ENCODE measurements at places on chromosomes 1 and 21. TPM values are rescaled to one million over a fixed set of nuclear protein-coding genes. Genes with fewer than 3 reads are reported as not detected.

GRCh38 chr1:170618421-170618820 lies 45.5 kb upstream of the PRRX1 start:
- no peak for DNase-seq

The ELAVL4 gene
- 0.94 TPM for polyA plus RNA-seq

DNA sequence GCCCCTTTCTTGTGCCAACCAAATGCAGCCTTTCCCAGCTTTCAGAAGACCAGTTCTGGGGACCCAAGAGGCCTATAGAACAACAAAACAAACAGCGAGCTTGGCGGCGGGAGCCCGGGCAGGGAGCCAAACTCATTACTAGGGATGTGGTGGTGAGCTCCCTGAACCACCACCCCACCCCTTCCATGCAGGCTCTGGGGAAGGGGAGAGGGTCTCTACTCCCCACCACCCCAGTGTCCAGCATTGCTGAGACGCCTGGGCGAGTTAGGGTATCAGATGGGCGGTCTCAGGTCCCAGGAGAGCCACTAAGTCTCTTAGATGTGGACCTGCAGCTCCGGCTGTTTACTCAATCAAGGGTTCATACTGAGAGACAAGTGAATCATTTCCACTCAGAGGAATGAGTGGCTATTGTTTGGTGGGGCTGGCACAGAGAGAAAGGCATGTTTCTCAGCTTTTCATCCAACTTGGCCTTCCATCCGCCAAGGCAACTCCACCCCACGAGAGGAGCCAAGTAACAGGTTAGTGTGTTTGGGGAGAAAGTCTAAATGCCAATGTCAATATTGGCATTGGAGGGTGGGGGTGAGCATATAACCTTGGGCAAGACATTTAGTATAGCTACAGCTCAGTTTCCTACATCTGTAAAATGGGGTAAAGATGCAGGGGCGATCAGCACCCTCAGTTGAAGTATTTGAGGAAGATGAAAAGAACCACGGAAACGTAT lies 40.9 kb downstream of the PLXNA2 start:
- peak; percentile 61 for DNase-seq

The ACTL8 gene
- not detected for polyA plus RNA-seq

GRCh38 chr1:208682664-208683013 lies 438.5 kb upstream of the PLXNA2 start:
- no peak for DNase-seq

The DCDC2B gene
- 3.4 TPM for polyA plus RNA-seq

The DDX59 gene
- polyA plus RNA-seq: 34.0 TPM

DNA sequence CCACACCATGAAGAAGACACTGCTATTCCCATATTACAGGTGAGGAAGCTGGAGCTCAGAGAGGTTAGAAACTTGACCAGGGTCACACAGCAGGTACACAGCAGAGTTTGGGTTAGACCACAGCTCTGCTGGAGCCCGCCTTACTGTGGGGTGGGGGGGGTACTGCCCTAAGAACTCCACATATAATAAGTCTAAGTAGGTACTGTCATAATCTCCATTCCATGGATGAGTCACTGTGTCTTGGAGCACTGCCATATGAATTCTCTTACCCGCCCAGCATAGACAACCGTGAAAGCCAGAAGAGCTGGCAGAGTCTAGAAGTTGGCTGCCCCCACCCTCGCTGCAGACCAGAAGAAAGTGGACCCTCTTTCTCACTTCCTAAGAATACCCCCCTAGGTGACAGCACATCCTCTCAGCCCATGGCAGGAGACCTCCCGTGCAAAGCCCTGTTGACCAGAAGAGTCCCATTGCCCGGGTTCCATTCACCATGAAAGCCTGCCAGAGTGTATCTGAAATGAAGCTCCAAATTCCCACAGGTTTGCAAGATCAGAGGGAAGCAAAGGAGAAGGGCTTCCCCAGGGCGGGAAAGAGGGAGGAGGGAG lies 5.2 kb upstream of the PLA2G2D start:
- no peak for DNase-seq

DNA sequence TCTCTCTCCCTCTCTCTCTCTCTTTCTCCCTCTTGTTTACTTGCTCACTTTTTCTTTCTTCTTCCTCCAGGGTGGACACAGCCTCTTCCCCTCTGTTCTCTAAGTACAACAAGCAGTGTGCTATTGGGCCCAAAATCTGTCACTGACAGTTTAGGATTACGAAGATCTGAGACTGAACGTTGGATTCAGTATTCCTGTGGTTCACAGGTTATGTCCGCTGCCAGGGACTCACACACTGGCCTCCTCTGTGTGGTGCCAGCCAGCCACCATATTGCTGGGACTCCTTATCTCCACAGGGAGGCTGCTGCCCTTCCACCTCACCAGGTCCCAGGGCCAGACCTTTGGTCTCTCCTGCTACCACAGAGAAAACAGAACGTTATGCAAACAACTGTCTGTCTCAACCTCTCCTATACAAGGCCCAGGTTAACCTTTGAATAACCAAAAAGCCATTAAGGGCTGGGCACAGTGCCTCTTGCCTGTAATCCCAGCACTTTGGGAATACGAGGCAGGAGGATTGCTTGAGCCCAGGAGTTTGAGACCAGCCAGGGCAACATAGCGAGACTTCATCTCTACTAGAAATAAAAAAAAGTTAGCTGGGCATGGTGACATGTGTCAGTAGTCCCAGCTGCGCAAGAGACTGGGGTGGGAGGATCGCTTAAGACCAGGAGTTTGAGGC lies 171.9 kb upstream of the RAB4A start:
- no peak for DNase-seq

DNA sequence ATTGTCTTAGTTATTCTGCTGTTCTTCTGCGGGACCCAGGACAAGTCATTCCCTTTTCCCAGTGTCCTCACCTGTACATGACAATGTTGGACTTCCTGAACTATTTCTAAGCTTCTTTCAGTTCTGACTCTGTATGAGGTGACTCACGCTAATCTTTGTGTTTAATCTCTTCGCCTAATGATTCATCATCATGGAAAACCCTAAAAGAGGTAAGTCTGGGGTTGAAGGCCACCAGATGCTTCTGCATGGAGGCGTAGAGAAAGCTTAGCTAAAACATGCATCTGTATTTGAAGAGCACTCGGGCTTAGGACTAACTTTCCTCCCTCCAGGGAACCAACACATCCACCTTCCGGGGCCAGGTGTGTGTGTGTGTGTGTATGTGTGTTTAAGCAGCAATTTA lies 7.4 kb downstream of the SPRR5 start:
- no peak for DNase-seq

DNA sequence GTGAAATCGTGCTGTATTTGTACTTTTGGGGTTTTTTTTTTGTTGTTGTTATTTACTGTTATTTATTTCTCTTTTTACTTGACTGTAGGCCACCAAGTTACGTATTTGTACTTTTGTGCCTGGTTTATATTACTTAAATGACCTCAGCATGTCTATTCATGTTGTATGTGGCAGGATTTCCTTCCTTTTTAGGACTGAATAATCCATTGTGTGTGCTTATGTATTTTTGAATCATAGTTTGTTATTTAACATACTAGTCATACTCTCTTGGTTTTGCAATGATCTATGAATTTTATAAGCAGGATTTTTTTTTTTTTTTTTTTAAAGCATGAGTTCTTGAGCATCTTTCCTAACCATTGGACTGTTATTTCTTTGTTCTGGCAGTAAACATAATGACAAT lies 51.2 kb downstream of the RNF2 start:
- no peak for DNase-seq

DNA sequence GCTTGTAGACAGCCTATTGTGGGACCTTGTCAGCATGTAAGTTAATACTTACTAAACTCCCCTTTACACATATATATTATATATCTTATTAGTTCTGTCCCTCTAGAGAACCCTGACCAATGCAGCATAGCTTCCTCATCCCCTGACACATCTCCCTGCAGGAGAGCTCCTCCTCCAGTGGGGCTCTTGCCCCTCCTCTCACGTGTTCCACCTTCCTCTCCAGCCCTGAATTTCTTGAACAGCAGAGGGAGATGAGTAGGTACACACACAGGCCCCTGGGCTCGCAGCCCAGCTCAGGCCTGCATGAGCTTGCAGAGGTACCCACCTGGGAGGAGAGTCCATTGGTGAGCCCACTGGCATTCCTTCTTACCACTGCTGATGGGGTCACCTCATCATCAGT lies 27.3 kb upstream of the GOLT1A start:
- no peak for DNase-seq

DNA sequence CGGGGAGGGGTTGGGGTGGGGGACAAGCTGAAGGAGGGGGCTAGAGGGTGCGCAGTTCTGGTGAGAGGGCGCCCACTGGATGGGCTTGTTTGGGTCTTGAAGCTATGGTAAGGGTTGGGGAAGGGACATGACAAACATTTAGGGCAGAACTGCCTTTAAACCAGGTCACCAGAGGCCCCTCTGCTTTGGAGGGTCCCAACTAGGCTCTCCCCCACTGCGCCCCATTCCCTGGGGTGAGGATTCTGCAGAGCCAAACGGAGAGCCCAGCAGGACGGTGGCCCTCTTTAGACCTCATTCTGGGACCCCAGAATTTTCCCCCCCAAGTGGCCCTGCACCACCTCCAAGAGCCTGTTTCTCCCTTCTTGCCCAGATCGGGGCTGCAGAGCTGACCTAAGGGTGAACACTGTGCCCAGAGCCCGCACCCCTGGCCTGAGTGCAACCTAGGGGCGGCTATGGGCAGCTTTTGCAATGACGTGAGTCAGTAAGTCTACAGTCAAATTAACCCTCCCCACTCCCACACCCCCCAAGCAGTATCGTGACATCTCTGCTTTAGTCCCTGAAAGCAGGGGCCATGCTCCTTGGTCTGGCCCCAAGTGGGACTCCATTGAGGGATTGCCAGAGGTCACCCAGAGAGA lies 593.8 kb downstream of the MATN1 start:
- DNase-seq: no peak

The VSIG8 gene
- polyA plus RNA-seq: 0.10 TPM

The CHIA gene
- polyA plus RNA-seq: 3.3 TPM

DNA sequence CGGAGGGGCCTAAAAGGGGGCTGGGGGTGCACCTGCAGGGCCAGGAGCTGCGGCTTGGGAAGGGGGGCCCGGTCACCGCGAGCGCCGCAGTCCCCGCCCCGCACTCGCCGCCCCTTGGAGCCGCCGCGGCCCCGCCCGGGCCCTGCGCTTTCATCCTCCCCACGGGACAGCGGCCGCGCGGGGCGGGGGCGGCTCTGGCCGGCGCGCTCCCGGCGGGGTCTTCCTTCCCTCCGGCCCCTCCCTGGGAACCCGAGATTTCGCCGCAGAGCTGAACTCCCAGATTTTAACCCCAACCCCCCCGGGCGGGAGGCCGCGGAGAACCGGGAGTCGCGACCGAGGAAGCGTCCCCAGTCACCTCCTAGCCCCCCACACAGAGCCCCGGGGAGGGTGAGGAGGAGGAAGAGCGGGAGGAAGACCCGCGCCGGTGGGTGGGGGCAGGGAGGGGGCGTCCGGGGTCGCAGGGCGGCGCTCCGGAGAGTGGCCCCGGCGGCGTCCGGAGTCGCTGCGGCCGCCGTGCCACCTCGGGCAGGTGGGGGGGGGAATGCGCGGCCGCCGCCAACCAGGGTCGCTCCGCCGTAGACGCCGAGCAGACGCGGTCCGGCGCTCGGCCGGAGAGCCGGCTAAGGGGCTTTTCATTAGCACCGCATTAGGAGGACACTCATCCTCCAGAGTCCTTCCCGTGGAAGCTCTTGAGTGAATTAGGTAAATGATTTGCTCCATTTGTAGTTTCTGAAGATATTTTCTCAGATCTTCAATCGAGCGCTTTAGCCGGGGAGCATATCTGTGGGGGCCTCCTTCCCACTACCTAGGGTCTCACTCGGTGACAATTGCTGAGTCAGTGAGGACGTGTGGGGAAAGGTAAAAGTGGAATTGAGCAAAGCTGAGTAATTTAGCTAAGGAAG lies 31.6 kb upstream of the NFIA start:
- no peak for DNase-seq

The BARHL2 gene
- not detected for polyA plus RNA-seq

DNA sequence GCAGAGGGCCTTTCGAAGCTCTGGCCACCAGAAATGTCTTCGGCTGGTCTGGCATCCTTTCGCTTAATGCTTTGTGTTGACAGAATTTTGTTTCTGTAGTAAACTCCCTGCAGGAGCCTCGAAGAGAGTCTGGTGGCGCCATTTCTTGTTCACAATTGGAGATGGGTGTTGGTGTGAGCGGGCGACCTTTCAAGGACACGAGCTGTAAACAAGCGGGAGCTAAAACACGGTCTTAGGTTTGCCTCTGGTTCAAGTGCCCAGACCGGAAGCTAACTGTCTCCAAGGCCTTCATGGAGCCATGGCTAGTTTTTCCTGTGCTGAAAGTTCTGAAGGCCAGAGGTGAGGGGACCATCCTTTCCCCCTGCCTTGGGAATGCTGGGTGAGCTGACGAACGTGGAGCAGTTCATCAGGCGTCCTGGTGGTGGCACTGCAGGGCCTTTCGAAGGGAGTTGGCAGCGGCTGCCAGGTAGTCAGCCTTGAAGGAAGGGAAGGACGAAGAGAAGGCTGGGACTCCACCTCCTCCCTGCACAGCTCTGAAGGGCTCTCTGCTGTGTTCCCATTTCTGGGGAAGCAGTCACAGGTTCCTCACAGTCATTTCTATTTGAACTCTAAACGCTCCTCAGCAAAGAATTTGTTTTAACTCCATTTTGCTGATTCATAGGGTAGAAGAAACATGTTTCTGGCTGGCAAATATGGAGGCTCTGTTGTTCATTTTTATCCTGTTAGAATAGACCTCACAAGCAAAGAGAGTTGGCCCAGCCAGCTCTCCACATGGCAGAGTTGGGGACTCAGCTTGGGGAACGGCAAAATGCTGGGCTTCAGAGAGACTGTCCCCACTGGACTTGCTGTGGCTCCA lies 35.2 kb downstream of the URB2 start:
- DNase-seq: peak; percentile 71

GRCh38 chr1:198155253-198155652 lies 1.5 kb upstream of the NEK7 start:
- DNase-seq: no peak

- DNase-seq: no peak
These were observed 17.6 kb downstream of the TRAF5 start for GRCh38 chr1:211344152-211344618.

The EXO1 gene
- polyA plus RNA-seq: 13.7 TPM

The THEMIS2 gene
- 5.3 TPM for polyA plus RNA-seq

DNA sequence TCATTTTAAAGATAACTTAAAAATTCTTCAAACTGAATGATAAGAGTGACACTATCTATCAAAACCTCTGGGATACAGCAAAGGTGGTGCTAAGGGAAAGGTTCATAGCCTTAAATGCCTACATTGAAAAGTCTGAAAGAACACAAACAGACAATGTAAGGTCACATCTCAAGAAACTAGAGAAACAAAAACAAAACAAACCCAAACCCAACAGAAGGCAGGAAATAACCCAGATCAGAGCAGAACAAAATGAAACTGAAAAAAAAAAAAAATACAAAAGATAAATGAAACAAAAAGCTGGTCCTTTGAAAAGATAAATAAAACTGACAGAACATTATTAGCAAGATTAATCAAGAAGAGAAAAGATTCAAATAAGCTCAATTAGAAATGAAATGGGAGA lies 6.8 kb downstream of the ODF2L start:
- no peak for DNase-seq

- no peak for DNase-seq
These were observed 75.6 kb upstream of the KRTAP11-1 start for GRCh38 chr21:30957010-30957409.

DNA sequence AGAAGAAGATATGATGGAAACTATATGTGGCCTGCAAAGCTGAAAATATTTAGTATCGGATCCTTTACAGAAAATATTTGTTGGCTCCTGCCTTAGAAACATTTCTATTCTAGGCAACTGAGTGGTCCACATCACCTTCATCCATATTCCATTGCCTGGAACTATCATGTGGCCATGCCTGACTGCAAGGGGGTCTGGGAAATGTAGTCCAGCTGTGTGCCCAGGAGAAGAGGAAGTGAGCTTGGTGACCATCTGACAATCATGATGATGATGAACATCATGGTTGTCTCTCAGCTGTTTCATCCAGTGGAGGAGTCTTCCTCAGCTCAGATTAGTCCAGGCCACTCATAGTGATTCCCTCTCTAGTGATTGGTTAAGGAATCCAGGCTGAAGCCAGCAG lies 61.8 kb upstream of the IFNLR1 start:
- DNase-seq: no peak
